ENCODE measurements at places on chromosomes 6 and 20.

- no peak for DNase-seq
Measured at GRCh38 chr6:38593409-38593808, 46.3 kb downstream of the BTBD9 start.

- DNase-seq: no peak
Measured at GRCh38 chr6:75499640-75500039, 6.0 kb upstream of the FILIP1 start.

DNA sequence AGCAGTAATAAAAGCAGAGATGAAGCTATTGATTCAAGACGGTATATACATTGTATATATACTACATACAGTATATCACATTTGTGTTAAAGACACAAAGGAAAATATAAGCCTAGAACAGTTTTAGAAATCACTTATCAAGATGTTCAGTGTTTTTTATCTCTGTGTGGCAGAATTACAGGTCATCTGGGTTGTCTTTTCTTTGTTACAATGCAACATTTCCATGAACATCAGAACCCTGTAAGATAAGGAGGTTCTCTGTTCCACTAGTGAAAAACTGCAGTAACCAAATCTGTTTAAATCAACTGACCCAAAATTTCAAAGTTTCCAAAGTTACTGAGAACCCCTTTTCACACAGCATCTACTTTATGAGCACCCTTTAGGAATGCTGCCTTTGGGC lies 42.2 kb downstream of the B4GALT5 start:
- no peak for DNase-seq

DNA sequence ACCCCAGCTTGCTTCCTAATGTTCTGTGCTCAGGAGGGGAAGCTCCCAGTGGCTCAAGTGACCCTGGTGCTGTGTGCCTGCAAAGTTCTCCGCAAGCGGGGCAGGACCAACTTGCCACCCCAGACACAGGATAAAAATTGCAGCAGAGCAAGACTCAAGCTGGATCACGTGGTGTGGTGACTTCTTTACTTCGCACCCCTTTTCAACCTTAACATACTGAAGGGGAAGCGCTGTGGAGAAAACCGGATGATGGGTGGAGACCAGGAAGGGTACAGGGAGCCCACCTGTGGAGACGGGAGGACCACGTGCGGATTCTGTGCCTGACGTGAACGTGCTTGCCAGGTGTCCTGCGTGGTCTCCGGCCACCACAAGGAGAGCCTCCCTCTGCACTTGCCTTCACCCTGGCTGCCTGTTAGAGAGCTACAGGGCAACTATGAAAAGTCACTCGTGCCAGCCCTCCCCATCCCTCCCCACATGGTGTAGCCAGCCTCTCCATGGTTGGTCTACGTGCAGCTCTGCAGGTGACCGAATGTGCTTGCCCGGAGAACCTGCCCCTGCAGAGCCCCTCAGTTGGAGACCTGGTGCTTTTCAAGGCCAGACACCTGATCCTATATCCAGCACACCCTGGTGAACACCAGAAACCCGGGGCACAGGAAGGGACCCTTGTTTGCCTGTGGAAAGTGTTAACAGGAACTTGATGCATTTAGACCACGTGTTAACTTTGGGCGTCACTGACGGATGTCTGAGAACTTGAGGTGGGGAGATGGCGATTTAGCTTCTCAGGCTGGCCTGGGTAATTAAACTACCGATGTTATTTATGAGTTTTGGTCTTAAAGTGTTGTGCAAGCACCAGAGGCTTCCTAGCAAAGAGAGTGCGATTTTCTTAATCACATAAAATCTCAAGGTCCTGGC lies 23.9 kb upstream of the DACT2 start:
- no peak for DNase-seq

GRCh38 chr6:111432511-111432910 lies 50.5 kb downstream of the REV3L start:
- no peak for DNase-seq

- no peak for DNase-seq
Measured at GRCh38 chr6:138428944-138429598, 25.0 kb downstream of the HEBP2 start.

DNA sequence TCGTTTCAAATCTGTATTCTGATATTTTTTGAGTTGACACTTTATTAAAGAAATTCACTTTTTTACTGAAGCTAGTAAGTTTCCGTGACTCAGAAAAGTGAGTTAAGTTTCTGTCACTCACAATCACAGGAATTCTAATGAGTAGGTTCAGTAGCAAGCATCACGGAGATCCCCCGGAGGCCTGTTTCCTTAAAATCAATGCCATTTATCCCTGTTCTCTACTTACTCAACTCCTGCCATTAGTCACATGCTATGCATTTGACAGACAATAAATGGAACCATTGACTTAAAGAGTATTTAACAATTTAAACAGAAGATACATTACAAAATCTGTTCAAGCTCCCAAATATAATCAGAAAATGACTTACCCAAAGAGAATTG lies 9.1 kb downstream of the SLC18B1 start:
- no peak for DNase-seq

DNA sequence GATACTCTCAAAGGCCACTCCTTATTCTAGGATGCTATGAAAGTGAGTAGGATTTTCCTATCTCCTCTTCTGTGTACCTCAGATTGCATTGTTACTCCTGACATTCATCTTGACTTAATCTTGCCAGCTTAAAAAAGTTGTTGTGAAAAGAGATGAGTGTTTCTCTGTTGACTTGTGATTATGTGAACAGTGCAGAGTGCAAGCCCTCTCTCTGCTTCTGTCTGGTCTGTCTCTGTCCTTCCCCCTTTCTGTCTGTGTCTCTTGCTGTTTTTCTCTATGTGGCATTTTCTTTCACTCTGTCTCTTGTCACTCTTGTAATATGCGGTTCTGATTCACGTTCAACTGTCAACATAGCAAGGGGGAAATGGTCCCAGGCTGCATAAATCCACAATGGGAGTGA lies 306.6 kb downstream of the FARS2 start:
- no peak for DNase-seq

- no peak for DNase-seq
Measured at GRCh38 chr6:11367638-11368199, 135.3 kb upstream of the NEDD9 start.

DNA sequence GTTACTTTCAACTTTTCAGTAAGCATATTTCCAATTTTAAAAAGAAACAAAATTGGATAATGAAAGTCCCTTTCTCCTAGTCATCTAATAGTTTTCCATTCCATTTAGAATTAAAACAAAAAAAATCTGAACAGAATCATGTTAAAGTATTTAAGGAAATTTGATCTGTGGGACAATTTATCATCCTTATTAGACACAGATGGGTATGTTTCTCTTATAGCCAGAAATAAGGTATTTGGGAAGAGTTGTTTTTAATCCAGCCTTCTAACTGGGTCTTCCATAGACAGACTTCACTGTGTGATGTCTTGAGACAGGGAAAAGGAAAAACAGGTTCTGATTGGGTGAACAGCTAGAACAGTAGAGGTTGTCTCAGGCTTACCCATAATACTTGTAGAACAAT lies 39.5 kb upstream of the STXBP5 start:
- DNase-seq: no peak

GRCh38 chr20:51486197-51487005 lies 56.1 kb downstream of the NFATC2 start:
- DNase-seq: no peak

- DNase-seq: no peak
Measured at GRCh38 chr20:56111961-56112730, 106.8 kb upstream of the CBLN4 start.

DNA sequence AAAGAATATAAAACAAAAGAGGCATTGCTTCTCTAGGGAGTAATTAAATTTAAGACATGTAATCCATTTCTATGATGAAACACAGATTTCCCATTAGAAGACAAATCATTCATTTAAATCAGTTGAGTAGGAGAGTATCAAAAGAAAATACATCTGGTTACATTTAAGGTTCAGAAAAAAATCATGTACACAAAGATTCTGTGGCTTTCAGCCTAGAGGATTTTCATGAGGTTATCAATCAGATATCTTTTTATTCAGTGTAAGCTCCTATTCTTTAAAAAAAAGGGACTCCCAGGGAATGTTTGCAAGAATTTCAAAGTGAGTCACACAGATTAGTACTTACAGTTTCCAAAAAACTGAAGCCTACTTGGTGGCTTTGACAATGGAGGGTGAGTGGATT lies 24.9 kb downstream of the COL21A1 start:
- no peak for DNase-seq

GRCh38 chr6:20365456-20365855 lies 36.2 kb upstream of the E2F3 start:
- no peak for DNase-seq

DNA sequence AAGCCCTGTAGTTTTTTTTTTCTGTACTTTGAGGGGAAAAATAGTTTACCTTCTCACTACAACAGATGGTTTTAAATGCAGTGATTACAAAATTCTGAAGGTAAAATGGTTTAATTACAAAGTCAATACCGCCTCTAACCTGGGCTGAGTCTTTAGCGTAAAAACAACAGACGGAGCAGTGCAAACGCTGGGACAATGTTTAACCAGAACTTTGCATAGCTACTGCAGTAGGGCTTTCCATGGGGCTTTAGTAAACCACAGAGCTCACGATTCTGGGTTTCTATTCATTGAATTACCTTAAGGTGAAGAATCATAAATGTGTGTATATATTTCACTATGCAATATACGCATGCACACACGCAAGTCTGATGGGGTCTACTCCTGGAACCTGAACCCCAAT lies 77.9 kb downstream of the RFX6 start:
- DNase-seq: no peak

DNA sequence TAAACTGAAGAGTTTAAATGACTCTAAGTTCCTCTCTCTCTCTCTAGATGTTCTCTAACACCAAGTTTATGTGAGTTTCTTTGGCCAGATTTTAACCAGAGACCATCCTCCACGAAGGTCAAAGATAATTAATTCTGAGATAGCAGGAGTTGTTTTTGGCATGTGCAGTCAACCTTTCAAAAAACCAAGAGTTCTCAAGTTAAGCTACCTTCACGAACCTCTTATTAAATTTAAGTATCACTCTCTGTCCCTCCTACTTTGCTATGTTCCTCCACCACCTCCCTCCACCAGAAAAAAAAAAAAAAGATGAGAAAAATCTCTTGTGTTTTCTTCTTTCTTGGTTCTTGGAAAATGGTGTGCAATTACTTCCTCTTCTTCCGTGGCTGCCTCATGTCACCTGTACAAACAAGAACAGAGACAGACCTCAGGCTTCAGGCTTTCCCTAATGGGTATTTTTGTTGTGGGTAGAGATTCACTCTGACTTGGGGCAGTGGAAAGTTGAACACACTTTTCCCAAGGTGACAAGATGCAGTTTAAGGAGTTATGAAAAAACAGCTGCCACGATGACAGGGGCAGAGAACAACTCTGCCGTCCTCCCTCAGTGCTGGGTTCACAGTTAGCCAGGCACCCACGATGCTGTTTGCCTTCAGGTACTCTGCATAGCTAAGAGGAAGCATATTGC lies 64.3 kb downstream of the ADTRP start:
- no peak for DNase-seq

DNA sequence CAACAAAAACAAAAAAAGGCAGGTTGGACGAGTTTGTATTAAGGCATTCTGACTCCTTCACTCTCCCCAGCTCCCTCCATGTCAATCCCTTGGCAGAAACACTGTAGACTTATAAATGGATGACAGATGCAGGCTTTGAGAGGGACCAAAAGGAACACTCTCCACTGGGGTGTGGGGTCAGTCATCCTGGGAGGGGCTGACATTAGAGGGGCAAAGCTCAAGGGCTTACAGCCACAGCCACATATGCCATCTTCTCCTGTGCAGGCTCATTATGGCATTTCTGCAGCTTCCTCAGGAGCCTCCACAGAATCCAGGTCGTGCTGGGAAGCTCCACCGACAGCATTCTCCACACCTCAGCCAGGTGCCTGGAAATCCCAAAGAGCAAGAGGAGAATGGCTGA lies 33.0 kb upstream of the RBL1 start:
- DNase-seq: no peak

- DNase-seq: no peak
Measured at GRCh38 chr20:63319164-63320040, 26.4 kb downstream of the COL20A1 start.

GRCh38 chr6:89323511-89323971 lies 8.4 kb upstream of the GABRR2 start:
- no peak for DNase-seq

GRCh38 chr6:133040803-133041419 lies 200.2 kb upstream of the EYA4 start:
- no peak for DNase-seq

DNA sequence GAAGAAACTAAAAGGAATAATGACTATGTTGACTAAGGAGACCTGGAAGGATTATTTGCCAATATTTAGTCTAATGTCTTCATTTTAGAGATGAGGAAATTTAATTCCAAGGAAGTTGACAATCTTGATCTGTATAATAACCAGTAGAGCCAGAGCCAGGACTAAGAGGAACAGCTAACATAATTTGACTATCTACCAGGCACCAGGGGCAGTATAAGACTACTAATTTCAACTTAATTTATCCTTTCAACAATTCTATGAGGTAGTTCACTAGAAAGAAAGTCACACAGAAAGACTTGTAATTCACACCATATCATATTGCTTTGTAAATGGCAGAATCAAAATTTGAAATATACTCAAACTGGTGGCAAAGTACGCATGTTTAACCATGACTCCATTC lies 273.0 kb upstream of the STXBP5 start:
- no peak for DNase-seq

DNA sequence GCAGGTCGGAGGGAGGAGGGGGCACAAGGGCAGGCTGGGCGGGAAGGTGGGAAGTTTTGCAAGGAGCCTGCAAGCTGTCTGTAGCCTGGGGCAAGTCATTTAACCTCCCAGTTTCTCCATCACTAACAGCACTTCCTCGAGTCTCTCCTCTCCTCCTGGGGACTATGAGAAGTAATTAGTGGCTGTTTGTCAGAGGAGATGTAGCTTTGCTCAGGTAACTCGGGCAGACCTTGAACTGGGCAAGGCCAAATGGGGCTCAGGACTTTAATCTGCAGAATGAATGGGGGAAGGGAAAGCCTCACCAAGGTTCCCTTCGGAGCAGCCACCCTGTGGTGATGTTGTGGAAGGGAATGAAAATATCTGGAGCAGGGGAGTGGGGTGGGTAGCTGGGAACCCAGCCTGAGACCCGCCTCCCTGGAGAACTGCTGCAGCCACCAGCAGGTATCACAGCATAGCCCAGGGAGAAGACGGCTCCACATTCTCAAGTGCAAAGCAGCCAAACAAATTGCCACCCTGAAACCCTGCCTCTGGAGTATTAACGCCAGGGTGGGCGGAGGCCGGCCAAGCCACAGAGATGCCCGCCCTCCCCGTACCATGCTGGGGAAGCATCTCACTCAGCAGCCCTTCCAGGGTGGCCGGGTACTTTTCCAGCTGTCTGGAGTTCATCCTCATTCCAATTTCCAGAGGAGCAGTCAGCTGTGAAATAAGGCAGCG lies 6.1 kb upstream of the LEMD2 start:
- no peak for DNase-seq

Data from esophagus muscularis mucosa (tissue), 4 donors.